ENCODE measurements at places on chromosomes 7 and 10.

DNA sequence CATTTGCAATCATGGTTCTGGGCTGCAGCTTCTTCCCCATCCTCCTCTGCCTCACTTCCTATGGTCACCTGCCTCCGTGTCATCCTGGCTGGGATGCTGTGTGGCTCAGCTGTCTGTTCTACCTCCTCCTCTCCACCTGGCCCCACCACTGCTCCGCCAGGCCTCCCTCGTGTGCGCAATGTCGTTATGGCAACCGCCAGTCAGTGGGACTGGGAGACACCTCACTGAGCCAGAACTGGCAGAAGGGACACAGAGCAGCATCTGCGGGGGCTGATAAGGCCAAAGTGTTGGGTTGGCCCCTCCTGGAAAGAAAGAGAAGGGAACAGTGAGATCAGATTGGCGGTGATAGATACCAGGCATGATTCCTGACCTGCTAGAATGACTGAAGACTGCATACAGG lies 527.5 kb downstream of the INHBA start:
- DNase-seq: no peak

GRCh38 chr7:28613262-28613661 lies 200.9 kb downstream of the CREB5 start:
- no peak for DNase-seq

GRCh38 chr7:28858206-28858605 lies 99.9 kb downstream of the TRIL start:
- DNase-seq: no peak

- DNase-seq: no peak
These were observed 339.9 kb upstream of the LRRN3 start for GRCh38 chr7:110750931-110751605.

GRCh38 chr10:5360318-5360915 lies 4.3 kb upstream of the UCN3 start:
- no peak for DNase-seq

DNA sequence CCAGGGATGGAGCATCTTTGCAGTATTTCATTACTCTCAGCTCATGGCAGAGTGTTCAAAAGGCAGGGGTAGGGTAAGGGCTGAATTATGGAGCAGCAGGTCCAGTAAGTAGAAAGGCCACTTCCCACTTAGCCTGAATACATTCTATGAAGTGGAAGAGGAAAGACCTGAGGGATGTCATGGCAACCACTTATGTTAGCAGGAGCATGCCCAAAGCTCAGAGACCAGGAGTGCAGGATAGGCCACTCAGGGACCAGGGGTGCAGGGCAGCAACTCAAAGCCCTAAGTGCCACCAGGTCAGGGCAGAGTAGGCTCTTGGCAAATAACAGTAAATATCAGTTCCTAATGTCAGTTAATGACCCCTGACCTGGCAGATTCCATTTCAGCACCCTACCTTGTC lies 3.6 kb downstream of the SRI start:
- peak; percentile 96 for DNase-seq

GRCh38 chr10:128431083-128431482 lies 304.9 kb upstream of the MKI67 start:
- DNase-seq: no peak

GRCh38 chr7:23469150-23469960 lies 936 bp downstream of the IGF2BP3 start:
- peak; percentile 9 for DNase-seq

- DNase-seq: no peak
These were observed 106.8 kb downstream of the GALNT17 start for GRCh38 chr7:71238581-71239295.

DNA sequence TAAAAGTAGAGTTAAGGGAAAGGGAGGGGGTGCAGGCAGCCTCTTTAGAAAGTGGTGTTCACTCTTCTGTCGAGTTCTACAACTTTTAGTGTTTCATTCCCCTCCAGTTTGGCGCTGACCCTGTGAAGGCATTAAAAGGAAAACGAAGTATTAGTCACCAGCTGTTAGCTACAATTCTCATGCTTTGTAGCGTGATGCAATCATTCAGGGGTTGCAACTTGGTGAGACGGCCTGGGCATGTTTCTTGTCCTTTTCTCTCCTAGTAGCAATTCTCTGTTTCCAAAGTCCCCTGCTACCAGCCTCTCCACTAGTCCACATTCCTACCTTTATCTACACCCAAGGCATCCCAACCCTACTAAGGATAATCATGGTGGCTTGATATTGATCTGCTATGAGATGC lies 33.7 kb upstream of the DGKI start:
- no peak for DNase-seq

GRCh38 chr7:101402081-101402779 lies 39.6 kb downstream of the COL26A1 start:
- DNase-seq: no peak

DNA sequence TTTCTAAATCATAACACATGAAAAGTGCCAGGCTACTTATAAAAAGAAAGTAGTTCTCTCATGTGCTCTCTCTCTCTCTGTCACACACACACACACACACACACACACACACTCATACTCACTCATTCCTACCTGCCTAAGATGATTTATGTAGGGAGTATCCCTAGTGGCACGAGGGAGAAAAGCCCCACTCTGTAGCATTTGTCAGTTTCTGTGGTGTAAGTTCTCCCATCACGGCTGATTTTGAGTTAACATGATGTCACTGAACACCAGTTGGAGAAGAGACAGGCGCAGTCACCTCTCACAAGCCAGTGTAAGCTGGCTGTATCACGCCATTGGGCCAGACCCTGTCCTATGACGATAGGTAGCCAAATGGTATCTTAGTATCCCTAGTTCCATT lies 395.4 kb downstream of the SFMBT2 start:
- no peak for DNase-seq

DNA sequence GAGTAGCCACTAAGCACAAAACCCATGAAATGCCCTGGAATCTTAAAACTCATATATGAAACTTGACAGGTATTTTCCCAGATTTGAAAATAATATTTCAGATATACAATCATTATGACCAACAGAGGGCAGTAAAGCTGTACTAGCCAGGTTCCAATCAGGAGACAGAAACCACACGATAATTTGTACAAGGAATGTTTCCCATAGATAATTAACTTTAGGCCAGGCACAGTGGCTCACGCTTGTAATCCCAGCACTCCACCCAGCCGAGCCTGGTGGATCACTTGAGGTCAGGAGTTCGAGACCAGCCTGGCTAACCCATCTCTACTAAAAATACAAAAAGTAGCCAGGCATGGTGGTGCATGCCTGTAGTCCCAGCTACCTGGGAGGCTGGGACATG lies 31.0 kb upstream of the NUB1 start:
- no peak for DNase-seq

DNA sequence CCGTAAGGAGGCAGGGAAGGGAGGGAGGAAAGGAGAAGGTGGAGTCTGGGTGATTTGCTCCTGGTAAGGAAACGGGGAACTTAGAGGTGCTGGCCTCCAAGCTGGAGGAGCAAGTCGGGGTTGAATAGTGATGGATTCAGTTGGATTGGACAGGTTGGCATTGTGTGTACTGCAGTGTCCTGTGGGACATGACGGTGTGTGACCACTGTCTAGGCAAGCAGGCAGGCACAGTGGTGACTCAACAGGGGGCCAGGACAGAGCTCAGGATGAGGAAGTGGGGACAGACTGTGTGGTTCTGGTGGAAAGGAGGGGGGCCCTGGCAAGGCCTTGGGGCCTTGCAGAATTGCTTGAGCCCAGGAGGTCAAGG lies 48.8 kb downstream of the COL26A1 start:
- no peak for DNase-seq

GRCh38 chr10:59622320-59623132 lies 87.1 kb downstream of the SLC16A9 start:
- no peak for DNase-seq

- DNase-seq: no peak
These were observed 93.7 kb downstream of the EBF3 start for GRCh38 chr10:129870474-129870757.

DNA sequence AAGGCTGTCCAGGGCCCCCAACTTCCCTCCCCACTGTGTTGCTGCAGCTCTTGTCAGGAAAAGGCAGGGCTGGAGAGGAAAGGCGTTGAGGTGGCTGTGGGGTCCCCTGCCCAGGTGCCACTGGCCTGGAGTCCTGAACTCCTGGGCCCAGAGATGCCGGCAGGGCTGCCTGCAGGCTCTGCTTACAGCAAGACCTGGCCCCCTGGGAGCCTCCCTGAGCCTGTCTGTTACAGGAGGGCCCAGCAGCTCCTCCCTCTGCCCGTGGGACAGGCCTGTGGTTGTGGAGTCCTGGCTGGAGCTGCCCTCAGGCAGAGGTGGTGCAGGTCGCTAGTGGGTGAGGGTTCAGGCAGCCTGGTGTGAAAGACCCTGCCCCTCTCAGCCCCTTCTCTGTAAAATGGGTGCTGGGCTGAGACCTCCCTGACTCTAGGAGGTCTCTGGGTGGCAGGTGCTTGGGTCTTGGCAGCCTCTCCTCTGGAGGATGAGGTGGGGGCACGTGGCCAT lies 9.9 kb downstream of the ANTXRL start:
- DNase-seq: no peak

DNA sequence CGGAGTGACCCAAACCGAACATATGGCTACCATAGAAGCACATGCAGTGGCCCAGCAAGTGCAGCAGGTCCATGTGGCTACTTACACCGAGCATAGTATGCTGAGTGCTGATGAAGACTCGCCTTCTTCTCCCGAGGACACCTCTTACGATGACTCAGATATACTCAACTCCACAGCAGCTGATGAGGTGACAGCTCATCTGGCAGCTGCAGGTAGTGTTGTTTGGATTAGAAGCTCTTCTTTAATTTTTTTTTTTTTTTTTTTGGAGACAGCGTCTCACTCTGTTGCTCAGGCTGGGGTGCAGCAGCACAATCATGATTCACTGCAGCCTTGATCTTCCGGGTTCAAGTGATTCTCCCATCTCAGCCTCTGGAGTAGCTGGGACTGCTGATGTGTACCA lies 45.8 kb downstream of the NRF1 start:
- no peak for DNase-seq

- DNase-seq: no peak
These were observed 269 bp downstream of the CALD1 start for GRCh38 chr7:134779741-134780065.

GRCh38 chr7:13770305-13770704 lies 219.2 kb downstream of the ETV1 start:
- no peak for DNase-seq

DNA sequence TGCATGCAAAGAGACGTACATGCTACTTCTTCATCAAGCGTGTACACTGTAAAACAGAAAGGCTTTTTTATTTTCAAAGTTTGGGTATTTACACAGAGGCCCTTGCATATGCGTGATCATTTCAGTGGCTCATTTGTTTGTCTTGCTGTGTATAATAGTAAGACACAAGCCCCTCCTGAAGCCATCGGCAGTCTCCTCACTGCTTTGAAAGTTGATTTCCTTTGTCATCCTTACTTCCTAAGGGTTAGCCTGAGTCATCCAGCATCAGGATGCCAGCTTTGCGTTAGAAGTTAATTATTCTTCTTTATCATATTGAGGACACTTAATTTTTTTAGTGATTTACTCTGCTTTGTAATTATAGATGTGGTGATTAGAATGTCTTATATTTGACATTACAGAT lies 72.5 kb upstream of the CTBP2 start:
- DNase-seq: no peak

GRCh38 chr7:134514106-134514505 lies 13.3 kb upstream of the AKR1B10 start:
- DNase-seq: no peak
